ENCODE measurements at places on chromosomes 1 and 21.

- H3K27me3 ChIP-seq, result no peaks in the 10 kb centered on the region
- H3K4me1 ChIP-seq, result peaks cover 34% of the 10 kb centered on the region
- peak overlapping the region; percentile 72 for H3K4me3 ChIP-seq
- no peaks in the 10 kb centered on the region for H3K36me3 ChIP-seq
- no peak for DNase-seq
Measured at GRCh38 chr21:25560891-25561290, 46.4 kb downstream of the MRPL39 start.

DNA sequence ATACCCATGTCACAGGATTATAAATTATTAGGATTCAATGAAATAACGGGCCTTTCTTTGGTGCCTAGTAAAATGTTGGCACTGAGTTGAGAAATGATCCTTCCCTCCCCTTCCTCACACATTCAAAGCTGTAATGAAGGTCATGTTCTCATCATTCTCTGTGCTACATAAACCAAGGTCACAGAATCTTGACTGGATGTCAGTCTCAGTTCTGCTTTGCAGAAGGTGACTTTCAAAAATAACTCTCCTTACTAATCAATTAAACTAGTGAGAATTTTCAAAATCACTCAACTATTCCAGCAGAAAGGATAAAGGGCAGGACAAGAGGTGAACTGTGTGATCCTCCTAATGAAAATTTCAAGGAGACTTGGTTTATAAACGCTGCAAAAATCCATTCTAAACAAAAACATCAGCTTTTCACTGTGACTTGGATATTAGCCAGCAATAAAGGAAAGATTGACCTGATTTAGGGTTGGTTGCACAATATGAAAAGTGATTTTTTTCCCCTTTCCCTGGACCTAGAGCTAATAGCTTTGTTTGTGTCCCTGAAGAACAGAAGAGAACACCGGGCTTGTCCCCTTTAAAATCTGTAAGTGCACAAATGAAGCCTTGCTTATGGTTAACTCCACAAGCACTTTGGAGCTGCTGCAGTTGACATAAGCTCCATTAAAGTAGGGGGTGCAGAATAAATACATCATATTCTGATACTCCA, 120.1 kb downstream of the SEC16B start:
- no peak overlapping the region for H3K27ac ChIP-seq
- H3K27me3 ChIP-seq, result no peaks in the 10 kb centered on the region
- H3K4me1 ChIP-seq, result no peaks in the 10 kb centered on the region
- no peak for DNase-seq
- no peaks in the 10 kb centered on the region for H3K36me3 ChIP-seq

GRCh38 chr1:151443846-151444782, 15.2 kb downstream of the POGZ start:
- DNase-seq, result peak; percentile 51
- no peaks in the 10 kb centered on the region for H3K4me1 ChIP-seq
- H3K36me3 ChIP-seq, result peaks cover 13% of the 10 kb centered on the region
- H3K4me3 ChIP-seq, result no peak overlapping the region

- no peak overlapping the region for H3K27ac ChIP-seq
- H3K4me3 ChIP-seq, result no peak overlapping the region
- no peaks in the 10 kb centered on the region for H3K36me3 ChIP-seq
- H3K4me1 ChIP-seq, result no peaks in the 10 kb centered on the region
Measured at GRCh38 chr1:198423673-198424072, 116.8 kb downstream of the ATP6V1G3 start.

DNA sequence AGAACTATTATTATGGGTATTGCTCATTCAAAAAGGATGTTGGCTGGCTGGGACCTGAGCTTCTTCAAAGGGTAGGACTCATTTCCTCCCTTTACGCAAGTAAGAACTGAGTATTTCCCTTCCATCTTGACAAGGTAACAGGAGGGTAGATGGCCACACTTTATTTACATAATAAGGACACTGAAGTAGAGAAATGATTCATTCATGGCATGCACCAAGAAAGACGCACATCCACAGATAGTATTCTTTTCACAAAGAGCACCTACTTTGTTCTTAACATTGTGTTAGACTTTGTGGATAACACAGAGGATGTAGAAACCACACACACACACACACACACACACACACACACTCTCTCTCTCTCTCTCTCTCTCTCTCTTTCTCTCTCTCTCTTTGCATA, 82.9 kb downstream of the FAM78B start:
- H3K4me3 ChIP-seq, result no peak overlapping the region
- DNase-seq, result no peak
- no peak overlapping the region for H3K27ac ChIP-seq

GRCh38 chr1:43706598-43707189, 642 bp upstream of the ST3GAL3 start:
- H3K27me3 ChIP-seq, result no peaks in the 10 kb centered on the region
- H3K4me1 ChIP-seq, result peaks cover 6% of the 10 kb centered on the region
- H3K4me3 ChIP-seq, result peak overlapping the region; percentile 73

- H3K27ac ChIP-seq, result no peak overlapping the region
- no peaks in the 10 kb centered on the region for H3K36me3 ChIP-seq
- no peak for DNase-seq
- no peaks in the 10 kb centered on the region for H3K4me1 ChIP-seq
- H3K4me3 ChIP-seq, result no peak overlapping the region
- H3K27me3 ChIP-seq, result no peaks in the 10 kb centered on the region
Measured at GRCh38 chr21:36783612-36784374, 84.9 kb downstream of the SIM2 start.

GRCh38 chr1:93649231-93649630, 32.4 kb downstream of the BCAR3 start:
- no peaks in the 10 kb centered on the region for H3K36me3 ChIP-seq
- H3K4me1 ChIP-seq, result no peaks in the 10 kb centered on the region
- no peak overlapping the region for H3K4me3 ChIP-seq
- no peak for DNase-seq

- H3K4me3 ChIP-seq, result no peak overlapping the region
- no peaks in the 10 kb centered on the region for H3K4me1 ChIP-seq
- no peak overlapping the region for H3K27ac ChIP-seq
- no peaks in the 10 kb centered on the region for H3K27me3 ChIP-seq
- DNase-seq, result no peak
Measured at GRCh38 chr1:28135371-28136168, 40.9 kb downstream of the PTAFR start.
